ENCODE measurements at places on chromosomes 12 and 14. TPM values are rescaled to one million over a fixed set of nuclear protein-coding genes. Genes with fewer than 3 reads are reported as not detected.

ERH gene
- total RNA-seq = 215 TPM

ETFBKMT gene
- 1.3 TPM for total RNA-seq

DNA sequence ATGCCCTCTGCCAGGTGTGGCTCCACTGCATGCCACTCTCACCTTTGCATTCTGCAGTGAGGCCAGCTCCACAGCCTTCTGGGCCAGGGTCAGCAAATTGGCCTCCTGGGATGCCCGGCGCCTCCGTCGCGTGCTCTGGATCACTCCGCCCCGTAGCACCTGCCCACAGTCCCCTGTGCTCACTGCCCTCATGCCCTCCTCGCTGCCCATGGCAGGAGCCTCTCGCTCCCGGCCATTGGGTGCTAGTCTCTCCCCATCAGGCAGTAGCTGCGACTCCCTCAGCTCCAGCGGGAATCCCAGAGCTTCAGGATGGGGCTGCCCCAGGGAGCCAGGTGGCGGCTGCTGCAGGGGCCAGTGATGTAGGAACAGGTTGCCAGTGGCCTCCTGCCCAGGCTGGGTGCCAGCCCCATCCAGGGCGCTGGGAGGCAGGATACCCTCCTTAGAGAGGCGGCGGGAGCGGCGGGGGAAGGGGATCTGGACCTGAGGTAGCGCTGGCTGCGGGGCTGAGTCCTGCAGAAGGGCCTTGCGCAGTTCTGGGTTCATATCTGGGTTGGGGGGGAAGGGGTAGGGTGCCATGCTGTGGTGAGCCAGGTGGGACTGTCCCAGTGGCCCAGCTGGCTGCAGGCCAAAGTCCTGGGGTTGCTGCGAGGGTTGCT, 24.5 kb upstream of the PNMA1 start:
- no peak for DNase-seq

SMIM41 gene
- not detected for total RNA-seq

TAS2R9 gene
- not detected for total RNA-seq

GRCh38 chr14:105203701-105204100, 22.6 kb upstream of the NUDT14 start:
- no peak for DNase-seq

OTX2 gene
- not detected for total RNA-seq

ACRBP gene
- 6.1 TPM for total RNA-seq

TPH2 gene
- not detected for total RNA-seq

RPGRIP1 gene
- total RNA-seq = not detected

TAS2R13 gene
- 0.53 TPM for total RNA-seq

INHBC gene
- total RNA-seq = not detected

GRCh38 chr12:25384038-25384892, 133.5 kb upstream of the KRAS start:
- DNase-seq = no peak

GRCh38 chr12:128867466-128867865, 14.2 kb downstream of the GLT1D1 start:
- DNase-seq = no peak

DNA sequence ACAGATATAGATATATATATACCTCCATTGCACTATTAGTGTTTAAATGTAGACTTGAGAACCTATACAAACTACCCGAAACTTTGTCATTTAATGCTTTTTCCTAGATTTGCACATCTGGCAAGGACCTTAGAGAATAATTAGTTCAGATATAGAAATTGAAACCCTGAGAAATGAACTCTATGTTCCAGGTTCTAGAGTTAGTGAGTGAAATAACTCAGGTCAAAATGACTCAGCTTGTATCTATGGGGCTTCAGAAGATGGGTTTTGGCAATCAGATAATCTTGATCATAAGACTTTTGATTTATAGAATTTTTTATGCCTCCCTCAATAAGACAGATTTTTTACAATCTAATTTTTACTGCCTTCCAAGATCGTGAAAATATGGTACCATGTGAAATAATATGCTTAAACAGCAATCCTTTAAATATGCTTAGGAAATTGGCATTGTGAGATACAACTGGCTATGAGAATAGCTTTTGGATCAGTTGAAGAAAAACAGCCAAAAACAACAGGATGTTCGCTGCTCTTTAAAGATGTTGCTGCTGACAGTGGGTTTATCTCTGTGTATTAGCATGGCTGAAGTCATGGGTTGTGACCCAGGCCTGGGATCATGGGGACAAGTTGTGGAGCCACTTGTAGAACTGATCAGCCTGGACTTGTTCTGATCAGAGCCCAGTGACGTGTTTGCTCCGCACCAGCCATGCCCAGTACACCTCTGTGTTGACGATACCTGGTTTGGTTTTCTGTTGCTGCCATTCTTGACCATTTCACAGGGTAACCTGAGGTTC, 63.6 kb downstream of the TTLL5 start:
- DNase-seq = no peak

- no peak for DNase-seq
These were observed 3.6 kb downstream of the STAT6 start for GRCh38 chr12:57107456-57108155.

- no peak for DNase-seq
These were observed 326.6 kb downstream of the PAWR start for GRCh38 chr12:79364197-79364596.
